ENCODE measurements at places on chromosomes 6 and 20.

DNA sequence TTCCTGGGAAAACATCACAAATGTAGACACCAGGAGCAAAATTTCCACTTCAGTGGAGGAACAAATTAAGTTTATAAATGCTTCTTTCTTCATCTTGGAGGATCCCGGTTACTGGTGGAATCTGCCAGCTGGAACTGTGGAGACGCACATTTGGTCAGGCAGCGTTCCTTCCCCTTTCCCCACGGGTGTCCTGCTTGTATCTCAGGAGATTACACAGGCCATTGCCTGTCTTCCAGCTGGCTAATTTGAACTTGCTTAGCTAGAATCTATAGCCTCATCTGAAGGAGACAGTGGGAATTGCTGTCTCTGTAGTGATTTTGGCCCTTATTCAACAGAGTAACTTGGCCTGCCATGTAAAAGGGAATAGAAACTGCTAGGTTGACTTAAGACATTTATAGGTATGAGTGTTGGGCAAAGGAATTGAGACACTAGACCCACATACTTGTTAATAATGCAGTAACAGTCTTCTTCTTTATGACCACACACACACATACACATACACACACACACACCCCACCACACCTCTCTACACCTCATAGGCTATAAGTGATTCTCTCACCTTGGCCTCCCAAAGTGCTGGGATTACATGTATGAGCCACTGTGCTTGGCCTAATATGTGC is 34.4 kb downstream of the TSBP1 start:
- no peak for DNase-seq

DNA sequence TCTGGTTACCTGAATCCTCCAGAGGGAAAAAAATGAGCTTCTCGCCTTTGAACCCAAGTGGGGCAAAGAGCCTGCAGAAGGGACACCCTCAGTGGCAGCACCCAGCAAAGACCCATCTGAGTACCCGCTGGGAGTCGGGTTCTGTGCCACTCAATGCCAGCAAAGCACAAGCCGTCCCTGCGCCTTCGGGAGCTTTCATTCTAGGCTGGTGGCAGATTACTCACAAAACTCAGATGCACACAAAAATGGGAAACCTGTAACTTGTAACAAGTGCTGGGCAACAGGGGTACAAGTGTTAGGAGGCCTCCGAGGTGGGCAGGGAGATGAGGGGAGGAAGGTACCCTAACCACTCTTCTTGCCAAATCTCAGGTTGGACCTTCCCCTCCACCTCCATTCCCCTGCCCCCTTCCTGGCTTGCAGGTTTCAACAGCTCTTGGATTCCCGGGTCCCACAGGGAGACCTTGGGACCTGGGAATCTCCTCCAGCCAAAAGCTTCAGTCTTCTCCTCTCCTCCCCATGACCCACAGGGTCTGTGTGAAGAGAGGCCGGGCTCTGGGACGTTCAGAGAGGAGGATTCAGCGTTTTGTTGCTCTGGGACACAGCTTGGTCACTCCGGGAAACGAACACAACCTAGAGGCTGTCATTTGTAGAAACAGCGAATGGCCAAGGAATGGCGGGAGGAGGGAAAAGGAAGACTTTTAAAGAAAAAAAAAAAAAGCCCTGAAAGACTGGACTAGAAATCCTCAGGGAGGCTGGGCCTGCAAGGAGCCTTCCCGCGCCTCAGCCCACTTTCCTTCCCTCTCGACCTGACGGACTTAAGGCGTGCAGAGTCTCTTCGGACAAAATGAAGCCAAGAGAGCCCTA is 1.2 kb upstream of the PARD6B start:
- peak; percentile 13 for DNase-seq

GRCh38 chr20:9490161-9490560 is 24.2 kb upstream of the LAMP5 start:
- DNase-seq: peak; percentile 59

DNA sequence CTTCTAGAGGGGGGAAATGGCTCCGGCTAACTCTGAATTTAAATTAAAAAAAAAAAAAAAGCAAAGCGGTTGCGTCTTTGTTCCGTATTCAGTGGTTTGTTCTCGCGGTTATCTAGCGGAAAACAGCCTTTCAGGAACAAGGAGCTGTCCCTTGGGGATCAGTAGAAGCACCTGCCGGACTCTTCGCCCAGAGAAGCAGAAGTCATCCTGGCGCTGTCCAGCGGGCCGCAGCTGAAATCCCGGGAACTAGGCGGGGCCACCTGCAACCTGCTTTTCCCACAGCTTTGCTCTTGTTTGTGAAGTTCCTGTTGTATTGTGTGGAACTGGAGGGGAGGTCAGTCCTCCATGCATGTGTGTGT is 43.9 kb upstream of the GJE1 start:
- DNase-seq: peak; percentile 30

GRCh38 chr6:43812850-43813578 is 43.0 kb downstream of the VEGFA start:
- DNase-seq: no peak

DNA sequence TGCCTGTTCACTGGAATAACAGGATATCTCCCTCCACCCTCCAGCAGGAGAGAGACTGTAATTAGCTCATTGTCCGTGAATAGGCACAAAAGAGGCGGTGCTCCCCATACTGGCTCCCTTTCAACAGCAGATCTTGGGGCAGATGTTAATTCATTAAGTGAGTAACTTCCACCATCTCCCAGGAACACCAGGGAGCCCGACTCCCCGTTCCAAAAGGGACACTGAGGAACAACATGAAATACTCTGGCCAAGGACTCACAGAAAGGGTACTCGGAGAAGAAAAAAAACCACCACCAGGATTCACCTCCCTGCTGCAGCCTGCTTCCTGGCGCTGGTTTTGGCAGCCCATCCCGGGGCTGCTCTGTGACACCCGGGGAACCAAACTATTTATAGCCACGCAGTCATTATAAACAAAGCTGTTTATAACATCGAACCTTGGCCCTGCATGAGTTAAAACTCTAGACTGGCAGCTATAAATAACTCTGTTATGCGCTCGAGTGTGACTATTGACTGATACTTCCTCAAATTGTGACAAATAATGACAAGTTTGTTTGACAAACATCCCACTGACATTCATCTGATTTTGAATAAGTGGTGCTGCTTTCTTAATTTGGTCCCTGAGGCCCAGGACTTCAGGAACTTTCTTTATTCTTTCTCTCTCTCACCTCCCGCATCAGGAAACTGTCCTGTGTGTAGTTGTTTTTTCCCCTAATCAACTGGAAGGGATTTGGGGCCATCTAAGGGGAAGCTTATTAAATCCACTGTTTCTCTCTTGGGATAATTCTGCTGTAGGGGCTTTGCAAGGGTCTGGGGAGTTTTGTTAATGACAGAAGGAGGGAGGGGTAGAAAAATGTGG is 521.6 kb downstream of the CD83 start:
- DNase-seq: peak; percentile 27

DNA sequence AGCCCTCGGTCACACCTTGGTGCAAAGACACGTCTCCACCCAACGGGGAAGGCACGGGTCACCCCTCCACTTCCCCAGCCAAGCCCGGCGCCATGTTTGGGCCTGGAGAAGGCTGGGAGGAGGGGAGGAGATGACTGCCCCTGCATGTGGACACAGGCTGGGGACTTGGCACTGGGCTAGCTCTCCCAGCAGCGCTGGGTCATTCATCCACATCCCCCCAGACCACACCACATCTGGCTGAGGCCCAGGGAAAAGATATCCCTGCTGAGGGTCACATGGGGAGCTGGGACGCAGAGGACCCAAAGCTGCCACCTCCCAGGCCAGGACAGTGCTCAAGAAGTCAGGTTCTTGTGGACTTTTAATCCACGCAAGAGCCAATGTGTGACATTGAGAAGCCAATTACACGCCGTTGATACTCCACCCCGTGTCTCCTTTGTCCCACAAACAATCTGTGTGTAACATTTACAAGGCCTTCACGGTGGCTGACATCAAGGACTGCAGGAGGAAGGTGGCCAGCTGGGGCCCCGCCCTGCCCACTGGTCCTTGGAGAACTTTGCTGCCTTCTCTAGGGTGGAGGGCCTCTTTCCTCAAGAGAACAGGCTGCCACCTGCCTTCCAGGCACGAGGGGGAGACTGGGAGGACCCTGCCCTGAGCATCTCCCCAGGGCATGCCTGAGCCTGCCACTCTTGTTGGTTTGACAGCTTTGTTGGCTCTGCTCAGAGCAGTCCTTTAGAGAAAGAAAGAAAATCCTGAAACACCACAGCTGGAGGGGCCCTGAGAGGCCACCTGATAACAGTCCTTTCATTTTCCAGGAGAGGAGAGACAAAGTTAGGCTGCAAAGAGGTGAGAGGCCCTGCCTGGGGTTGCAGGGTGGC is 5.3 kb upstream of the IP6K3 start:
- no peak for DNase-seq

DNA sequence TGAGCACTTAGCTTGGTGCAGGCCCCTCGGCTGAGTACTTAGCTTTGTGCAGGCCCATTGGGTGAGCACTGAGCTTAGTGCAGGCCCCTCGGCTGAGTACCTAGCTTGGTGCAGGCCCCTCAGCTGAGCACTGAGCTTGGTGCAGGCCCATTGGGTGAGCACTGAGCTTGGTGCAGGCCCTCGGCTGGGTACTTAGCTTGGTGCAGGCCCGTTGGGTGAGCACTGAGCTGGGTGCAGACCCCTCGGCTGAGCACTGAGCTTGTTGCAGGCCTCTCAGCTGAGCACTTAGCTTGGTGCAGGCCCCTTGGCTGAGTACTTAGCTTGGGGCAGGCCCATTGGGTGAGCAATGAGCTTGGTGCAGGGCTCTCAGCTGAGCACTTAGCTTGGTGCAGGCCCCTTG is 387.1 kb downstream of the THBS2 start:
- DNase-seq: no peak

GRCh38 chr6:75412969-75413662 is 80.5 kb downstream of the FILIP1 start:
- no peak for DNase-seq

DNA sequence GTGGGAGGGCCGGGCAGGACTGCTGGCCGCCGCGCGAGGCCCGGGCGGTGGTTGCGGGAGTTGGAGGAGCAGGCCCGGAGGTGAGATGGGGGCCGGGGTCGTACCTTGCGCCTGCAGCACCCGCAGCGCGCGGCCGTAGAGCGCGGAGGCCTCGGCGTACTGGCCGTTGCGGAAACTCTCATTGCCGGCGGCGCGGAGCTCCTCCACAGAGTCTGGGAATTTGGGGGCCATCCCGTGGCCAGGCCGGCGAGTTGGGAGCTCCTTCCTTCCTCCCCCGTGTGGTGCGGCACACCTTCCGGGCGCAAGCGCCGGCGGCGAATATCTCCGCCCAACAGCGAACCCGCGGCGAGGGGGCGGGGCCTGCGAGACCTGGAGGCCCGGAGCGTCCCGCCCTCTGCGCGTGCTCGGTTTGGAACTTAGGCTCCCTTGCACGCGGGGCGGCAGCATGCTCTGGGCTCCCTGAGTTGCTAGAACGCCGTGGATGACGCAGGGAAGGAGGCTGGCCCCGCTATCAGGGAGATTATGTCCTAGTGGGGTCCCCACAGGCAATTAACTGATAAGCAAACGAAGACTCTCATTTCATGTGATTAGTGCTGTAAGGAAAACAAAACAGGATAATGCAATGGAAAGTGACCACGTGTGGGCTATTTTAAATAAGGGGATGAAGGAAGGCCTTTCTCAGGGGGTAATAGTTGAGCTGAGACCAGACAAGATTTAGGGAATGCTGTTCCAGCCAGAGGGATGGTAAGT is at the start of gene TOMM34:
Gene TOMM34 (minus strand): TSS at position 295 of the 750 bp plus-strand sequence. CDS start 64 bp downstream, at position 231.
- peak; percentile 89 for DNase-seq

GRCh38 chr6:63783096-63783495 is 147.5 kb downstream of the PHF3 start:
- no peak for DNase-seq

GRCh38 chr20:51832276-51832675 is 30.0 kb upstream of the SALL4 start:
- DNase-seq: no peak

DNA sequence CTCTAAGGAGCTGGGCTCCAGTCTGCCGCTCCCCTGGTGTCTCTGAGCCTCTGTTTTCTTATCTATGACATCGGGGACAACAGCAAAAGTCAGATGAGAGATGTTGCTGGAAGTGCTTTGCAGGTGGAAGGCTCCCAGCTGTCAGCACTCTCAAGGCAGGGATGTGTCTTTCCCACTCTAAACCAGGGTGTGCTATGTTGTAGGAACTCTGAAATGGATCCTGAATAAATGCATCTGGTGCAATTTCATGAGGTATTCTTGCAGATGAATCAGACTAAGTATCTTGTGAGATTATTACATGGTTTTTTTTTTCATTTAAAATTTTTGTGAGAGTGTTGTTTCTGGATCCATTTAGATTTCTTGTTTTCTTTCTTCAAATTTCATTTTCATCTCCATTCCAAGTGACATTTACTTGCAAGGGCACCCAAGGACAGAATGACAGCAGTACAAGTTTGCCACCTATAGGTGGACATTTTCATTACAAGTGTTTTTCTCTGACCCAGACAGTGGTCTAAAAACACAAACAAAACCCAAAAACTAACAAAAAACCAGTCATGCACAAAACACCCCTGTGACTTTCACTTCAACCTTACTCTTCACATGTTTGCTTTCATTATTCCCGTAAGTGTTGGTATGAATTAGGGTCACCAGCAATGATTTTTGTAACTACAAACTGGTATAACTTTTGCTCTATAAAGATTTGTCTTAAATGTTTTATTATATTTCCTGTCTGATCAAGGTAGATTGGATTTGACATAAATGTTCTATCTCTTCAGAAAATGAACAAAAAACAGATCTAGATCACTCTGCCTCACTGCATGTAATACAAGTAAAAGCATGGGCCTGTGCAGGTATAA is 14.7 kb upstream of the SIM1 start:
- peak; percentile 63 for DNase-seq

DNA sequence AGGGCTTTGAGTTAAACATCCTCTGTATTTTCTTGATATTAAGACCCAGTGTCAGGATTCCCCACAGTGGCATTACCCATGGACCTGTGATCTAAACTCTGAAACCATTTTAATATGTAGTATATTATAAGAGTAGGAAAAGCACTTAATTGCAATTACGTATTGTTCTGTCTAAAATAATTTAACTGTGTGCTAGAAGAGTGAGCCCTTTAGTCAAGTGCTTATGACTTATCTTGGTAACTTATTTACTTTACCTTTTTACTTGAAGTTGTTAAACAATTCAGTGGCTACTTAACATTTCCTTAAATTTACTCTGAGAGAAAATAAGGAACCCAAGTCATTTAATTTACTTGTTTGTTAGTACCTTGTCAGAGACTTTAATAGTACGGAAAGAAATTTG is 173.6 kb downstream of the CDKAL1 start:
- DNase-seq: no peak

Data from fibroblast of skin of scalp (primary cell).